ENCODE measurements at places on chromosomes 16 and 17.

DNA sequence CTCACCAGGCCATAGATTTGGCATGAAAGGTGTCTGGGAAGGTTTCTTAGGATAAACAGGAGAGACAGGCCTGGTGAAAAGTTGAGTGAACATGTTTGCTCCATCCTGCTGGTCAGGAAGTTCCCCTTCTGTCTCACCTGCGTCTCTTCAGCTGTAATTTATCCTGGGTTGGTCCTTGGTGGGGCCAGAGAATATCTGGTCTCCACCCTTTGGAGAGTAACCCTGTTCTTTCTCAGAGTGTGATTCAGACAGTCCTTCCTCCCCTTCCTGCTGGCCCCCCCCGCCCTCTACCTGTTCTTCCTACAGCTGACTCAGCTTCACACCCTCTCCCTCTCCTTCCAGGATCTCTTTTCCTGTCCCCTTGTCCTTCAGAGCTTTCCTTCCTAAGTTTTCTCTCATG, 17.1 kb downstream of the MINK1 start:
- no peak for DNase-seq

GRCh38 chr16:82824408-82824807, 197.6 kb downstream of the CDH13 start:
- no peak for DNase-seq

GRCh38 chr17:27038676-27039075, 255.2 kb upstream of the WSB1 start:
- DNase-seq = no peak

DNA sequence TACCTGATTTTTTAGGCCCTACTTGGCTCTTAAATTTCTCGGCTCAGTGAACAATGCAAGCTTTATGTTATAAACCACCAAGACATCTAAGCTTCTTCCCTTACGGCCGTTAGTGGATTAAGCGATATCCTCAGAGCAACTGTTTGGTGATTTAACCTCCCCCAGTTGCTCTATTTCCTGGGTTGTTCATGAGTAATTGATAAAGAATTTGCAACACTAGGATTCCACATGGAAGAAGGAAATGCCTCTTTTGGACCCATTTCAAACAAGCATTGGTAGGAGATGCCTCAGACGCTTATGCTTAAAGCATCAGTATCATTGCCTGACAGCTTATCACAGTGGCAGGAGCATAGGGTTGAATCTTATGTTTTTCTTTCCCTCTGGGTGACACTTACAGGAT, 65.3 kb downstream of the RBFOX1 start:
- peak; percentile 52 for DNase-seq

GRCh38 chr16:77207030-77207429, 7.8 kb downstream of the SYCE1L start:
- DNase-seq = no peak

DNA sequence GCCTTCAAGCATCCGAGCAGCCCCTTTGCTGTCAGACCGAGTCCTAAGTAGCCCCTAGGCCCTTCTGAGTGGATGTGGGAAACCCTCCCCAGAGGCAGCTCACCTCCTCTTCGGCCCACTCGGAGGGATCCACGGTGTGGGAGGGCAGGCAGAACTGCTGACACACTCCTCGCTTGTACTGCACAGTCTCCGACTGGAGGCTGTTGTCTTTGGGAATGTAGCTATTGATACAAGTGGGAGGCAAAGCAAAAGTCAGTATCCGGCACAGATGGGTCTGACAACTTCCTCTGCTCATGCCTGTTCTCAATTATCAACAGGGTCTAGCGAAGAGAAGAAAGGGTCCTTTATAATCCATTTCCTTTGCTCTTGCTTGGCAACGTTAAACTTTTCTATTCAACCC, 25.9 kb upstream of the FOXJ1 start:
- DNase-seq = no peak

- DNase-seq = no peak
Measured at GRCh38 chr17:65530523-65531255, 30.8 kb downstream of the AXIN2 start.

GRCh38 chr16:11529285-11529684, 57.4 kb downstream of the LITAF start:
- no peak for DNase-seq

DNA sequence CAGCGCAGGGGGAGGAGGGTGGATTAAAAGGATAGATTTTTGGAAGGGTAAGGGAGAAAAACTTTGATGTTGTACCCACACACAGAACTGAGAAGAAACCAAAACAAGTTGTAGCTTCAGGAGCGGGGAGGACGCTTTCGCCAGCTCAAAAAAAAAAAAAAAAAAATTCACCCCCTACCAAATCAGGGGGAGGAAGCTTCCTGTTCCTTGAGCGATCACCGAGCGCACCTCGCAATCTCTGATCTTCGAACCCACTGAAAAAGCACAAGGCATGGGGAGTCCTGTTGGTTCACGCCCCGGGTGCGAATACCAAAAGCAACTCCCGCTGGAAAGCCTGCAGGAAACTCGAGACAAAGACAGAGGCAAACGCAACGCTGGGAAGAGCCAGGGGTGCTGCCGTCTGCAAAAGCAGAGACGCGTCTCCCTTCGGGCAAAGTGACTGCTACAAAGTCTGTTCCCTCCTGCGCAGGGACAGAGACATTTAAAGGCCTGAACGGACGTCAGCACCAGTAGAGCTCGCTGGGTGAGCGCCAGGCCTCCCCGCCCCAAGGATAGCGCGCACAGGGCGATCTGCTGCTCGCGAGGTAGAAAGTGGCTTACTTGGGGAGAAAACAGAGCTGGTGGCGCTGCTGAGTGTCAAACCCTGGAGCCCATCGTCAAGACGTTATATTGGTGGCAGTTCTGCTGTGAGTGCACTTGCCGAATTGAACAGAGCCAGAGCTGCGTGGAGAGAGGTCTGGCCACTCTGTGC, 190.4 kb downstream of the USP22 start:
- DNase-seq = no peak

DNA sequence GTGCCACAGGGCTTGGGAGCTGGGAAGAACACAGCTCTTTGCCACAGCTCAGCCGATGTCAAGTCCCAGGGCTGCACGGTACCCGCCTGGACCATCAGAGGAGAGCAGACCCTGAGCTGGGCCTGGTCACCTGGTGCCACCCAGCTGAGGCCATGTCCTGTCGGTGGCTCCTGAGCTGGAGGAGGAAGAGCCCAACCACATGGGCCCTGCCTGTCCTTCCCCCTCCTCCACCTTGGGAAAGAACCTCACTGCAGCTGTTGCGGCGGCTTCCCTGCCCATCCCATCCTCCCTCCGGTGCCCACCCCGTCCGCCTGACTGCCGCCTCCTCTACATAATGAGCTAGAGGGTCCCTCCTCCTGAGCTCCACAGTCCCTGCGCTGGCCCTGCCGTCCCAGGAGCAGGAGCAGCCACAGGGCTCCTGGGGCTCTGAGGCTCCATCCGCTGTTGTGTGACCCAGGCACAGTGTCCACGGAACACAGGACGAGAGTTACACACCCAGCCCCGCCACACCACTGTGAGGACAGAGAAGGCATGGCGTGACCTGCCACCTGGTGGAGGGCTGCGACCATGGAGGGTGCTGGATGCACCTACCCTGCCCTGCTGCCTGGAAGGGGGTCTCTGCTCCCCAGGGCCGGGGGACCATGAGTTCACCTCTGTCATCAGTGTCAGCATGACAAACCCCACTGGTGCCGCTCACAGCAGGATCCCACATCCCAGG, 21.4 kb upstream of the CHMP6 start:
- no peak for DNase-seq

DNA sequence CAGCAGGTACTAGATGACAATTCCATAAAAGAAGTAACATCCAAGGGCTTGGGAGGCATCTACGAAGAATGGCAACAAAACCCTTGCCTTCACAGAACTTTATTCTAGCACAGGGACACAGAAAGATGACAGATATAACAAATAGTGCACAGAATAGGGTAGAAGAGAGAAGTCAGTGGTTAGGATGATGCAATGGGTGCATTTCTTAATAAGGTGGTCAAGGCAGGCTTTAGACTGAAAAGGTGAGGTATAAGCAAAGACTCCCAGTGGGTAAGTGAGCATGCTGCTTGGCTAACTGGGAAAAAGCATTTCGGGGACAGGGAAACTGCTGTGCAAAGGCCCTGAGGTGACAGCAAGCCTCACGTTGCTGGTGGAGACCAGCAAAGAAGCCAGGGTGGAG, 175.9 kb downstream of the XYLT1 start:
- no peak for DNase-seq

DNA sequence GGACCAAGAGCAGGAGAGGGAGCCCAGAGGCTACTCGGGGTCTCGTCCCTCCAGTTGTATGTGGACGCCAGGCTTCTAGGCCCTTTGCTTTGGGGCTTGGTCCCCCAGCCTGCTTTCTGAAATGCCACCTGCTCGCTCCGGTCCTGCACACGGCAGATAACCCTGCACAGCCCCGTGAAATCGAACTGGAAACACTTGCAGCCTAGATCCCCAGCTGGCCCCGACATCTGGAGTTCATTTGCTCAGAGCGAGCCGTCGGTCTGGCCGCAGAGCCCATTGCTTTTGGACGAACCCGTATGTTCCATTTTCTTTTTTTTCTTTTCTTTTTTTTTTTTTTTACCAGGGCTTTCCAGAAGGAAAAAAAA, 22.9 kb downstream of the C1QTNF1 start:
- DNase-seq = no peak

DNA sequence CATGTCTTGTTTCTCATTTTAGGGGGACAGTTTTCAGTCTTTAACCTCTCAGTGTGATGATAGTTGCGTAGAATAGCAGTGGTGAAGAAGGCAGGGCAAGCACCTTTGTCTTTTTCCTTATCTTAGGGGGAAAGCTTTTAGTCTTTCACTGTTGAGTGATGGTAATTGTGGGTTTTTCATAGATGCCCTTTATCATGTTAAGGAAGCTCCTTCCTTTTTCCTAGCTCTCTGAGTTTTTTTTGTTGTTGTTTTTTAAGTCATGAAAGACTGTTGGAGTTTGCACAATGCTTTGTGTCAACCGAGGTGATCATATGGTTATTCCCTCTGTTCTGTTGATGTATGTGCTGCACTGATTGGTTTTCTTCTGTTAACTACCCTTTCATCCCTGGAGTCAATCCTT, 15.7 kb downstream of the NOL11 start:
- DNase-seq = no peak

DNA sequence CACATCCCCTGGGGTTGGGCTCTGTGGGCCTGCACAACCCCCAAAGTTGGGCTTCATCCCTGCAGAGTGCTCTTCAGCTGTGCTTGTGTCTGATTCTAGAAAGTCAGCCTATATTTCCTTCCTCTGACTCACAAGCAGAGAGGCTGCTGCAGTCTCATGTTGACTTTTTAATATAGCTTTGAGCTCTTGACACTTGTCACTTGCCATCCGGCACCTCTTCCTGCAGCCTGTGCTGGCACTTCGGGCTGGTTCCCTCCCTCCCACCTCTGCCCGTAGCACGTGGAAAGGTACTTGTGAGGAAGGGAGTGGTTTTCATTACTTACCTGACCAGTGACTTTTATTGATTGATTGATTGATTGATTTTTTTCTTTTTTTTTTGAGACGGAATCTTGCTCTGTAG, 19.0 kb upstream of the JPT2 start:
- no peak for DNase-seq

- DNase-seq = no peak
Measured at GRCh38 chr16:88659160-88659559, 3.7 kb downstream of the MVD start.

GRCh38 chr16:67528222-67528869, at the start of gene RIPOR1:
RIPOR1 (plus strand) TSS chr16:67528829; CDS start chr16:67538447, 9,618 bp downstream.
- DNase-seq = no peak

- no peak for DNase-seq
Measured at GRCh38 chr16:84497418-84498222, 6.8 kb downstream of the MEAK7 start.

GRCh38 chr17:62064791-62065563, at the start of gene MED13:
MED13 (minus strand) TSS chr17:62065278; CDS start chr17:62065205, 73 bp downstream.
- no peak for DNase-seq

DNA sequence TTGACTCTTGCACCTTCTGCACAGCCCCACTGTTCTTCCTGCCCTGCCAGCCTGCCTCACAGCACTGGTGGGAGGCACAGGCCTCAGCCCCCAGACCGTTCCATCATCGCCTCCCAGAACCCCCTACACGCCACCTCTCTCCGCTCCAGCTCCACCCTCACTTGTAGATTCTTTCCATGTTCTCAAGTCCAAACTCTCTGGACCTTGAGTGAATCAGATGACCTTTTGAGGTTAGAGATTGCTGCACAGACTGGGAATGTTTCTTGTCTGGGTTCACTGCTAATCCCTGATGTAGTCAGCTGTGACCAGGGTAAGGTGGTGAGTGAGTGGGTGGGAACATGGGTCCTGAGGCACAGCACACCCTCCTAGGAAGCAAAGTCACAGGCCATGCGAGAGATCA, 272.4 kb downstream of the IRF8 start:
- DNase-seq = peak; percentile 2

- DNase-seq = no peak
Measured at GRCh38 chr17:76004750-76005262, 4.2 kb downstream of the CDK3 start.

DNA sequence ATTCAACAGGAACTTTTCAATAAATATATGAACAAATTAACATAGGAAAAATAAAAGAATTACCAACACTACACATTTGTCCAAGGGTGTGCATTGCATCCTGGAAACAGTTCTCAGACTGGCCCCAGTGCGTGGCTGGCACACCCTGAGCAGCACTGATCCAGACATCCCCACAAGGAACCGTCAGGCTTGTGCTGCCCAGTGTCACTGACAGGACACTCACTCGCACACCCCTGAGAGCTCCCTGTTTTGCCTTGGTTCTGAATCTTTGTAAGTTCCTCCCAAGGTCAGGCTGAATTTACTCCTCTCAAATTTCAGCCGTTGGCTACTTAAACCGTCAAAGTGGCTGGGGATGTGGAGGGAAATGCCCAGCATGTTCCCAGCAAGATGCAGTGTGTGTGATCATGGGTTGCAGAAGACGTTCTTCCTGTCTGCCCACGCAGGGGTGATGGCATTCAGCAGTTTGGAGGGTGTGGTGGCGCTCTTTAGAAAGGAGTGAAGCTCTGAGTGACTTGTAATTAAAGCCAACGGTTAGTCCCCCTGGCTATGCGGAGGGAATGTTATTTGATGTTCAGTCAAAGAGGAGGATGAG, 1.7 kb downstream of the MT2A start:
- DNase-seq = peak; percentile 52

DNA sequence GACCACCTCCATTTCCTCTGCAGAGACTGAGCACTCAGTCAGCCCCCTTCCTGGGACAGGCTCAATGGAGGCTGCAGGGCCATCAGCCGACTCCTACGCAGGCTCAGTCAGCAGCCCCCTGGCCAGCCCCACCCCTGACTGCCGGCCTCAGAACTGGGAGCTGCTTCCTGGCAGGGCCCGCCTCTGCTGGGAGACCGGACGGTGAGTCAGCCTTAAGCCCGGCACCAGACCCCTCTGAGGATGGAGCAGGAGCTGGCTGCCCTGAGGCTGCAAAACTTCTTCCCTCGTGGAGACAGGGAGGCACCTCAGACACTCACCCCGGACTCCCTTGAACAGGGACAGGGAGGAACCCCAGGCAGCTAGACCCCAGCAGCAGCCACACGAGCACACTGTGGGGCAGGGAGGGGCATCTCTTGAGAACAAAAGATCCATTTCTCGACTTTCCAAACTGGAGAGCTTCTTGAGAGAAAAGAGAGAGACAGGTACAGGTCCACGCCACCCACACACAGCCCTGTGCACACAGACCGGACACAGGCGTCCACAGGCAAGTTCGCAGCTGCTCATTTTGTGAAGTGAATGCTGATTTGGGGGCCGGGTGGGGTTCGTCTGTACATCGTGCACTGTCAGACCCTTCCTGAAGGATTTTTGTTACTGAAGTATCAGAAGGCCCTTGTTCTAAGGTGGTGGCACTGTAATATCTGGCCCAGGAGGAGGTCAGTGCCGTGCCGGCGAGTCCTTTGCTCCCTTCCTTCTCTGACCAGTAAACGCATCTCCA, 1.3 kb upstream of the TUBB3 start:
- DNase-seq = peak; percentile 63

Data from GM04503 (cell line).